Activated CD4-positive, alpha-beta T cell treated with anti-CD3 and anti-CD28 coated beads, Interleukin-2, amount 50 U/mL, for 16 hours (primary cell): ENCODE measurements at places on chromosomes 7 and 10.

DNA sequence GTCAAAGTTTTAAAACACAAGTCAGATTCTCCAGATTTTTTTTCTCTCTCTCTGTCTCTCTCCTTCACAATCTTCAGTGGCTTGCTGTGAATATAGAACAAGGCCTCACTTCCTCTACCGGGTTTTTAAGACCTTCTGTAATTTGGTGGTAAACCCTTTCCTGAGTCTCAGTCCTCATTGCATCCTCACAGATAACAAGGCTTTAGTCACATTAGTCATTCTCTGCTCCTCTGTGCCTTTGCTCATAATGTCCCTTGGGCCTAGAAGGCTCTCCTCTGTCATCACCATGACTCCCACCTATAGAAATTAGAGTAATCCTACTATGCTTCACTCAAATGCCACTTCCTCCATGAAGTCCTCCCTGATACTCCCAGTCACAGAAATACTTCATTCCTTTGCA lies 172.7 kb upstream of the HPS1 start:
- DNase-seq: no peak

- DNase-seq: no peak
Measured at GRCh38 chr7:108794466-108794865, 224.8 kb downstream of the DNAJB9 start.

DNA sequence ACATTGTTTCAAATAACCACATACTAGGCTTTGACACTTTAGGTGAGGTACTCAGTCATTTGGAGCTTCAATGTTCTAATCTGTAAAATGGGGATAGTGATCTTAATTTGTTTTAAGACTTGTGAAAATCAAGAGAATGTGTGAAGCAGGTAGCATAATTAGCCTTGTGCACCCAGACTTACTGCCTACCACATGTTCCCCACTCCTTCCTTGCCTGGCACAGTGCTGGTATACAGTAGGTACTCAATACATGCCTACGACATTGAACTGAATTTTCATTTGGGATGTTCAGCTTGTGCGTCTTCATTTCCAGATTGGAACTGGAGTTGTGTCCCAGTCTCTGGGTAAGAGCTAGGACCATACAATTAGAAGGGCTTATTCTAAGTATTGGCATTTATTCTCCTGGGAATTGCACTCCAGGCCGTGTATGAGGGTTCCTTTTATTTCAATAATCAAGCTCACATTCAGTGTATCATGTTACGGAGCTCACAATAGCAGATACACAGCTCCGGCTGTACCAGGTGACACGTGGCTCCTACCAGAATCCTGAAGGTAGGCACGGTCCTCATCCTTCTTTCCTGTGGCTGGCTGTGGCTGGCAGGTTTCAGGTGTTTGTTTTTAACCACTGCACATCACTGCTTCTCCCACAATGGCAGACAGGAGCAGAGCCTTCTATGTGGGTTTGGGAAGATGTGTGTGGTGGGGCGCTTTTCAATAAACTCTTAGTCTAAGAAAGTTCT lies 109.4 kb upstream of the PDCD4 start:
- DNase-seq: no peak

GRCh38 chr7:45506059-45506458 lies 68.1 kb upstream of the ADCY1 start:
- DNase-seq: no peak
